ENCODE measurements at places on chromosomes 6 and 20.

DNA sequence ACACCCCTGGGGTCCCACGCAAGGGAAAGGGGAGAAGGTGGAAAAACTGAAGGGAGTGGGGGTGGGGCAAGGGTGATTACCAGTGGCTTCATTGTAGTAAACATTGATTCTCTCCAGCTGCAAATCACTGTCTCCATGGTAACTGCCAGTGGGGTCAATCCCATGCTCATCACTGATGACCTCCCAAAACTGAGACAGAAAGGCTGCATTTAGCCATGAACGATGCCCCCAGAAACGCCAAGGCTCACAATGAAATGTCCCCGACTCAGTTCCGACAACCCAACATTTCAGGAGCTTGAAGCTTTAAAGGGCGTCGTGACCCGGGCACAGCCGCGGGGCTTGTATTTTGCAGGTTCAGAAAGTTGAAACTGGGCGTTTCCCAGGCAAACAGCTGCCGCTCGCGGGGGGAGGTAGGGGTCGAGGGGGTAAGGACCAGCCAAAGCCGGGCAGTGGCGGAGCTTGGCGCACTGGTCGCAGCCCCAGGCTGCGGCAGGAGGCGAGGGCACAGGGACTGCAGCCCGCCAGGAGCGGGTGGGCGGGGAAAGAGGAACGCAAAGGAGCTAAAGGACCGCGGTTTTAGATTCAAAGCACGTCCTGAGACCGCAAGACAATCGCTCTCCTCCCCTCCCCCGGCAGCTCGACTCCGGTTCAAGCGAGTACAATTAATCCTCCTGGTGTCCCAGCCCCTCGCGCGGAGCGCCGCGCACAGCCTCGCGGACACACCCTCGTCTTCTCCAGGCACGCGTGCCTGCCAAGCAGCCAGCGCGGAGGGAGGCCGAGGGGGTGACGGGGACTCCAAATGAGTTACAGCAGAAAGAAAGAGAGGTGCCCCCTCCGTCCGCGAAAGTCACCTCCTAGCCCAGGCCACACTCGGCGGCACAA, 731 bp downstream of the TUBB2B start:
- DNase-seq: no peak

- no peak for DNase-seq
Measured at GRCh38 chr6:45631396-45631795, 253.7 kb upstream of the SUPT3H start.

DNA sequence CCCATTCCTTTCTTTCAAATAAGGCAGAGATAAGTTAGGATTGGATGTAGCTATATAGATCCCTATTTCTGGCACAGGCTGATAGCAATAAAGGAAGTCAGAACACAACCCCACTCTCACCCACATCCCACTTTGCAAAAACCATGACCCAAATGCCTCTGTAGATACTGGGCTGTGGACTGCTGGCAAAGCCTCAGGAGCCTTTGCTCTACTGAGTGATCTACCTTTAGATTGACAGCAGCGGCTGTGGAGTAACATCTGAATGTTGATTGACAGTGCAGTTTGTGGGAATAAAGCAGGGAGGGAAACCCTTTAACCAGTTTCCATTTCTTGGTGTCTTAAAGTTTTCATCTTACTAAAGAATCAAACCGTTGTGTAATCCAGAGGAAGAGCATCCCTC, 6.7 kb upstream of the TMEM30A start:
- DNase-seq: no peak

DNA sequence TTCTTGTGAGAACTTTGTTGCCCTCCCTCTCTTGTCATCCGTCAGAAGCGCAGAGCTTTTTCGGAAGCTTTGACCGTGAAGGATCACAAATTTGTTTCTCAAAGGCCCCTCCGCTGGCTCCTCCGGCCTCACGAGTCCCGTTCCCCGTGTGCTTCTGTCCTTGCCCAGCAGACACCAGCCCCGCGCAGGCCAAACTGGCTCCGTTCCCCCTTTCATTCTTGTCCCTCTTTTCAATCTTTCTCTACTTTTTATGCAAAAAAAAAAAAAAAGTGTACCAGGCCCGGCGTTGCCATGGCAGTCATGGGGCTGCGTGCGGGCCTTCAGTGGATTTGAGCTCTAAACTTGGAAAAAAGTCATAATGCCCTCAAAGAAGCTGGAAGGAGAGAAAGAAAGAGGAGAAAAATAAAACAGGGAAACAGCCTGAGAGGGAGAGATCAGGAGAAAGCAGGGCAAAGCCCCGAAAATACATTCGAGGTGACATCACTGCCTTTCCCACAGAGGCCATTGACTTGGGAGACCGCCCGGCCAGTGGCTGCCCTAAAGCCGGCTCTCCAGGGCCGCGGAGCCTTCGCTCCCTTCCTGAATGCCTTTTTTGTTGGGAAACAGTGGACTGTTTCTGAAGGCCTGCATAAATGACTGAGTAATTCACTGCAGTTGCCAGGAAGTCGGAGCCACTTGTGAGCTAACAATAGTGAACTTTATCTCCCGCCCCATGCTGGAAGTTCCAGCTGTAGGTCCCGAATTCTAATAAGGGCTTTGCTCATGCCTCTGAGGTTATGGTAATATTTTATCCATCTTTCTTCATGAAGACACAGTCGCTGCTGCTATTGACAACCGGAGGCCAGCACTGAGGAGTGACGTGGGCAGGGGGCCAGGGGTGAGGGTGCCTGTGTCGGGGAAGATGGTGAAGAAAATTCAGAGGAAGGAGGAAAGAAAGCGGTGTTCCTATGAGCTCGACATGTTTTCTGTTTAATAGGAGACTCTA, 670.9 kb downstream of the QKI start:
- DNase-seq: peak; percentile 72

DNA sequence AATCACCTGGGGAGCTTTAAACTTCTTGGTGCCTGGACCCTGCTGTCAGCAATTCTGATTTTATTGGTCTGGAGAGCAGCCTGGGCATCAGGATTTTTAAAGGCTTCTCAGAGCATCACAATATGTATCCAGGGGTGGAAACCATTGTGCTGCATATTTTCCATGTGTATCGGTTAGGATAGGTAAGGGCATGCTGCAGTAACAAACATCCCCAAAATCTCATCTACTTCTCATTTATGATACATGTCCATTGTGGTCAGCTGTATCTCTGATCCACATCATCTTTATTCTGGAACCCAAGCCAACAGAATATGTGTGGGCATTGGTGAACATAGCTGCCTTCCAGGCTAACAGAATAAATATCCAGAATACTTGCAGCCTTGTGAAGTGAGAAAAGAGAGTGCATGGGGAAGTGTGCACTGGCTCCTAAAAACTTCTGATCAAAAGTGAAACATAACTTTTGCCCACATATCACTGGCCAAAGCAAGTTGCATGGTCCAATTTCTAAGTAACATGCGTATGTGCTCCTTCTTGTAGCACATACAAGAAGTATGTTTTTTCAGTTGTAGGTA, 215.1 kb downstream of the ZMYND8 start:
- DNase-seq: no peak

- DNase-seq: peak; percentile 36
Measured at GRCh38 chr20:36574366-36575135, 1.2 kb downstream of the TGIF2 start.
